Activated T-cell treated with anti-CD3 and anti-CD28 coated beads, Interleukin-2, amount 50 U/mL, for 72 hours (primary cell): ENCODE measurements at places on chromosomes 13 and 19. TPM values are rescaled to one million over a fixed set of nuclear protein-coding genes. Genes with fewer than 3 reads are reported as not detected.

SOHLH2 gene
- total RNA-seq, result not detected

FUT3 gene
- total RNA-seq, result 1.7 TPM

CEACAM7 gene
- not detected for total RNA-seq

ZNF208 gene
- total RNA-seq, result 4.6 TPM

NLRP12 gene
- total RNA-seq, result not detected

GRCh38 chr13:112911285-112911701 lies 57.7 kb upstream of the MCF2L start:
- DNase-seq, result no peak

DNA sequence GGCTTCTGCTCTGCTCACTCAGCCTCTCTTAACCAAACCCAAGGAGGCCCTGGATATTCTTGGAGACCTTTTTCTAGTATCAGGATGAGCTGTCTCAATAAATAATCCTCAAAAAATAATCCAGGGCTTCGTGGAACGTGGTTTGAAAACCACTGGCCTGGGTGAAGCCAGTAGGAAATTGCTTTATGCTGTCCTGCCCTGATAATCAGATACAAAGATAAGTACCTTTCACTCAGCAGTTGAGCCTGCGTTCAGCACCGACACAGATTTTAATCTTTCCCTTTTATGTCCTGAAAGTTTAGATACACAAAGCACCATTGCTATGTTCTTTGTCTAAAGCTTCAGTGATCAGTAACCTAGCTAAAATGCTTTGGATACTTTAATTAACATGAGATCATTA lies 460.0 kb downstream of the RFC3 start:
- no peak for DNase-seq

TBXA2R gene
- 1.5 TPM for total RNA-seq

TMEM238 gene
- 11.7 TPM for total RNA-seq

DNA sequence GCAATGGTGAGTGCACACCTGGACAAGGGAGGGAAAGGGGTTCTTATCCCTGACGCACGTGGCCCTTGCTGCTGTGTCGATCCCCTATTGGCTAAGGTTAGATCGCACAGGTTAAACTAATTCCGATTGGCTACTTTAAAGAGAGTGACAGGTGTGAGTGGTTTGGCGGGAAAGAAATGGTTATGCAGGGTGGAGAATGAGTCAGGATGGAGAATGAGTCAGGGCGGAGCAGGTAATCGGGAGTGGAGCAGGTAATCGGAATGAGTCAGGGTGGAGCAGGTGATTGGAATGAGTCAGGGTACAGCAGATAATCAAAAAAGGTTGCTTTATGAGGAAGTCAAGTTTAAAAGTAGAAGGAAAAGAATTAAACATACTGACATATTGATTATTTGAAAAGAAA lies 24.4 kb upstream of the SIAH3 start:
- DNase-seq, result no peak

DNA sequence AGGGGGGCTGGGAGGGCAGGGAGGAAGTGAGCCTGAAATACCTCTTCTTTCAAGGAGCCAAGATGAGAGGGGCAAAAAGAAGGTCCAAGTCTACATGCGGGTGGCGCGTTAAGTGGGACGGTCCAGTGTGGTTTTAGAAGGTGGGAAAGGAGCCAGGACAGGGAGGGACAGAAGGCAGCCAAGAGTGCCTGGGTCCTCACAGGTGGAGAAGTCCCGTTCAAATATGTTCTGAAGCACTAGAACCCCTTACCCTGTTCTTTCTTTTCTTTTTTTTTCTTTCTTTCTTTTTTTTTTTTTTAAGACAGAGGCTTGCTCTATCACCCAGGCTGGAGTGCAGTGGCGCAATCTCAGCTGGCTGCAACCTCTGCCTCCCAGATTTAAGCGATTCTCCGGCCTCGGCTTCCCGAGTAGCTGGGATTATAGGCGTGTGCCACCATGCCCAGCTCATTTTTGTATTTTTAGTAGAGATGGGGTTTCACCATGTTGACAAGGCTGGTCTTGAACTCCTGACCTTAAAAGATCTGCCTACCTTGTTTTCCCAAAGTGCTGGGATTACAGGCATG lies 7.4 kb downstream of the CAMSAP3 start:
- no peak for DNase-seq

DNA sequence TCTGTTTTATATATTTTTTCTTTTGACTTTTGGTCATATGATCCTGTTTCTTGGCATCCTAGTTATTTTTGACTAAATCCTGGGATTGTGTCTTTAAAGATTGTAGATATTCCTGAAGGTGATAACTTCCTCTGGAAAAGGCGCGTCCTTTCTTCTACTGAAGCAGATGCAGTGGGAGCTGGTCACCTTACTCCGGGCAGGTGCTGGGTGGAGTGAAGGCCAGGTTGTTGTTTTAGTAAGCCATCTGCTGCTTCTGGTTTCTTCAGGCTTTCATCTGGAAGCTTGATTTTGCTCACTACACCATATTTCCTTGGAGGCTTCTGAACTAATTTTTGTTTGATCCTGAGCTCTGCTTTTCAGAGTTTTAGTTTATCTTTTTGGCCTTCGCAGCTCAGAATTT lies 21.5 kb downstream of the URI1 start:
- no peak for DNase-seq

KCNC3 gene
- 5.2 TPM for total RNA-seq

DNA sequence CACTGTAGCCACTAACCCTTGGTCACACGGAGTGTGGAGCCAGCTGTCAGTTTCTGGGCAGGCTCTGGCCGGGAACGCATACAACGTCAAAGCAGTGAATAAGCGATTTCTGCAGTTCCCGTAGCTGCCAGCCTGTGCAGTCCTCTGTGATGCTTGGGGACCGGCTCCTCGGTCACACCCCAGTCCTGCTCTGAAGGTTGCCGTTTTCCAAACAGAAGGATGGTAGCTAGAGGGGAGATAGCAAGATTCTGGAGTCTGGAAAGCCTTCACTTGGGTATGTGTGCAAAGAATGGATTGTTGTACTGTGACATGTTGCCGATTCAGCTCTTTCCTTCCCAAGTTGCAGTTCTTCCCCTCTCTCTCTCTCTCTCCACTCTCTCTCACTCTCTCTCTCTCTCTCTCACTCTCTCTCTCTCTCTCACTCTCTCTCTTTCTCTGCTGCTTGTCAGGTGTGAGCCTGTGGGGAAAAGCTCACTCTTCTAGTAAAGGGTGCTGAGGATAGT lies 38.7 kb upstream of the C1QTNF9 start:
- DNase-seq, result peak; percentile 64

PSG11 gene
- not detected for total RNA-seq

DNA sequence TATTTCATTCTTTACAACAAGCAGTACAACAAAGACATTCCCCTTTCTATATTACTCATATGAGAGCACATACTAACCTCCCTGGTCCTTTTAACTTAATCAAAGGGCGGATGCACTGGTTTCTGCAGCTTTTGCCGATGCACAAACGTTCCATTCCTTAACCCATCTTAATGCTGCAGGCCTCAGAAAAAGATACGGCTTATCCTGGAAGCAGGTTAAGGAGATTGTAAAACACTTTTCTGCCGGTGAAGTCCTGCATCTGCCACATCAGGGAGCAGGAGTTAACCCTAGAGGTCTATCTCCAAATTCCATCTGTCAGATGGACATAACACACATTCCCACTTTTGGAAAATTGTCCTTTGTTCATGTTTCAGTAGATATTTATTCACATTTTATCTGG lies 11.5 kb upstream of the ZNF814 start:
- DNase-seq, result no peak

DNA sequence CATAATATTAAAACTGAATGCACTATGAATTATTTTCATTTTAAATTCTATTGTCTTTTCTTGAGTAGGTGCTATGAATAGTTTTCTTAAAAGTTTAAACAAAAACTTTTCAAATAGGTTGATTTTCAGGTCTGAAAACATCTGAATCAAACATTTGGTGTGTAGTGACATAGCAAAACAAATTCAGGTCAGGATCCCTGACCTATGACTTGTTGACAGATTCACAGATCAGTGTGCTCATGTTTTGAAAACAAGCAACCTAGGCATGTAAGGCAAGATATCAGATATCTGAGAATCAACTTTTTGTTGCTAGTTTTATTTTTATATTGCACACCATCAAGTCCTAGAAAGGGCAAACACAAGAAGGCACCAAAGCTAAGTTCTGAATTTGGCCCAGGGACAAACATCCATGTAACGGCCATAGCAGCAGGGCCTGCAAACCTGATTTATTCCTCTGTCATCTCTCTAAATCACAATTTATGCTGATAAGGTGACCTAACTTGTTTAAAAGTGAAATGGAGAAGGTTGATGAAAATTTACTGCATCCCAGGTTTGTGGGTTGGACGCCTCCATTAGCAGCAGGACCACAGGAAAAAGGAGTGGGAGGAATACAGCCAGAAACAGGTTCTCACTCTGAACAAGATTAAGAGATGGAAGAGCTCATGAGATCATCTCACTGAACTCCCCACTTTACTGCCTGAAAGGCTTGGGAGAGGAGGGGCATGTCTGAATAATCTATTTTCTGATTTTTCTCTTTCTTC lies 337.7 kb downstream of the KCNRG start:
- no peak for DNase-seq

ANGPTL4 gene
- 0.89 TPM for total RNA-seq

DNA sequence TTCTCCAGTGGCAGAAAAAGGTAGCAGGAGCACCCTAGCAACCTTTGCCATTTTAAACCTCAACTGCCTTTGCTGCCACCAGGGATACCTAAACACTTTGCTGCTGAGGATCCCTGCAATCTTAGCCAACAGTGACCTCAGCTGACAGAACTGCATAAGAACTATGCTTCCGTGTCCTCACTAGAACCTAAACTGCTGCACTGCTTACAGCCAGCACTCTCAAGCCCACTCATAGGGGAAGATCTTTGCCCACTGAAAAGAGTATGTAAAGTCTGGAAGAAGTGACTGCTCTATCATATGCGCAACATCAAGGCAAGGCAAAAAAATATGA lies 270.0 kb upstream of the PCDH20 start:
- no peak for DNase-seq

CYP2A6 gene
- total RNA-seq, result not detected
